NCI-H1417 treated with DMSO at 0.1 percent for 48 hours (cell line): ENCODE measurements at places on chromosomes 11 and 22.

DNA sequence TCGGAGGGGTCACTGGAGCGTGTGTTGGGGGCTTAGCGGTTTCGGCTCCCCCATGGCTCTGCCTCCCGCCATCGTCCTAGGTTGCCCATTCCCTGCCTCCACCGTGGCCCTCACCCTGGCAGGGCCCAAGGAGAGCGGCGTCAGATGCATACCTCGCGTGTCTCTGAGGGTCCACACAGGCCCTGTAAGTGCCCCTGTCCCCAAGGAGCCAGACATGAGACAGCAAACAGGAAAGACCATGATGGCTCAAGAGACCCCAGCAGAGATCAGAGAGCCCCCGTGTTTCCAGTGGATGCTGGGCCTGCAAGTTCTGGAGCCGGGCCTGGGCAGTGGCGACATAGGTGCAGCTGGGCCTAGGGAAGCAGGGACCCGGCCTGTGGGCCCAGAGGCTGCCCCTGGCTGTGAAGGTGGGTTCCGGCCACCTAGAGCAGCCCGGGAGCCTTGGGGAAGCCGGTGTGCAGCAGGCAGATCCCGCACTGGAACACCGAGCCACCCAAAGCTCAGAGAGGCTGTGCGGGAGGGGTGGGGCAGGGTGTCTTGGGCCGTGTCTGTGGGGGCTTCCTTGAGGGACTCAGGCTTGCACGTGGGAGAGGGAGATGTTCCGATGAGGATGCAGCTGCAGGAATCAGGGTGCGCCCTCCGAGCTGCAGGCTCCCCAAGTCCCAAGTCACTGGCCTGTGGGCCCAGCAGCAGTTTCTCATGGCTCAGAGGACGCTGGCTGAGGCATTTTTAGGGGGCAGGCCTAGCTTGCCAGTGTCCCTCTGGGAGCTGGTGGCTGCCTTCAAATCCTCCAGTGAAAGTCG is 126.4 kb downstream of the KCNQ1OT1 start:
- DNase-seq, result no peak

- no peak for DNase-seq
Measured at GRCh38 chr22:20919718-20920117, 2.5 kb downstream of the CRKL start.

DNA sequence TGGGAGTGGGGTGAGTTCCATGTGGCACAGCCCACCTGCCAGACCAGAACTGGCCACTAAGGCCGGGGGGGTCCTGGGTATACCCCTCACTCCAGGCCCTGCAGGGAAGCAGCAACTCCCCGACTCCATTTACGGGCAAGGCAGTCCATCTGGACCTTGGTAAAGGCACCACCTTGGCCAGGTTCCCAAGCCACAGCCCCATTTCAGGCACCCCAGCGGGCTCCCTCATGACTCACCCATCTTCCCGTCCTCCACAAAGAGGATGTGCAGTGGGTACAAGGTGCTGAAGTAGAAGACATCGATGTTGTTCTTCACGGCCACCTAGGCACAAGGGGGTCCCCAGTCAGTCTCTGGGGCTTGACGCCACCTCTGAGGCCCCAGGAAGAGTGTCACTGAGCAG is 15.7 kb upstream of the RASL10A start:
- no peak for DNase-seq

- no peak for DNase-seq
Measured at GRCh38 chr11:114447892-114448291, 8.6 kb downstream of the REXO2 start.

GRCh38 chr11:36458129-36458915 is 51.8 kb downstream of the TRAF6 start:
- no peak for DNase-seq

- no peak for DNase-seq
Measured at GRCh38 chr11:45073685-45074141, 72.7 kb upstream of the PRDM11 start.

DNA sequence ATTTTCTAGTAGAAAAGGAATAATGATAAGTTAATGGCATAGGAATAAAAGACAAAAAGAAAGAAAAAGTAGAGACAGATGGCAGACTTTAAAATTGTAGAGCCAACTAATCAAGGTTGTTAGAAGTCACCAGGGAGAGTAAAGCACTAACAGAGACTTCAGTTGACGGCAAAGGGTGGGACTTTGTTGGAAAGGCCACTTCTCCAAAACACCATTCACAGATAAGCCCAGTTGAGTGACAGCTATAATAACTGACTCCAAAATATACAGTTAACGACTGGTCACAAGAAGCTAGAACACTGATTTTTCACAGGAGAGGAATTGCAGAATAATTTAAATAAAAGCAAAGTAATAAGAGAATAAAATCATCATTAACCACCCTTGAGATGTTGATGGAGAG is 16.0 kb upstream of the SOX6 start:
- no peak for DNase-seq

GRCh38 chr22:46763051-46763705 is 728 bp downstream of the TBC1D22A start:
- DNase-seq, result no peak

DNA sequence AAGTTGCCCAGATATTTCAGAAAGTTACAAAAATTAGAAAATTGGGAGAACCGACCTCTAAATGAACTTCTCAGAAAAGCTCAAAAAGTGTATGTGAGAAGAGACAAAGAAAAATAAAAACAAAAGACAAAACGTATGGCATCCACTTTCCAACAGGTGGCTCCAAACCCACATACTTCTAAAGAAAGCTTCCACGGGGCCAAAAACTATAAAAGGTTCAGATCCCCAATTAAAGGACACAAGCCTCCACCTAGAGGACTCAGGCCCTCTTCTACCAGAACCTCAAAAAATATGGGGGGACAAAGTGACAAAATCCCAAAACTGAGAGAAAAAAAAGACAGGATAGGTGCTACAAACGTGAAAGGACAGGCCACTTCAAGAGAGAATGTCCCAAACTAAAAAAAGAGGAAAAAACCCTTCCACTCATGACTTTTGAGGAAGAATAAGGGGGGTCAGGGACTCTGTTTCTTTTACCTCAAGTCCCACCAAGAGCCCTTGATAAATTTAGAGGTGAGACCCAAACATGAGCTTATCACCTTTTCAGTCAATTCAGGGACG is 8.8 kb downstream of the SCGB2A1 start:
- DNase-seq, result no peak

DNA sequence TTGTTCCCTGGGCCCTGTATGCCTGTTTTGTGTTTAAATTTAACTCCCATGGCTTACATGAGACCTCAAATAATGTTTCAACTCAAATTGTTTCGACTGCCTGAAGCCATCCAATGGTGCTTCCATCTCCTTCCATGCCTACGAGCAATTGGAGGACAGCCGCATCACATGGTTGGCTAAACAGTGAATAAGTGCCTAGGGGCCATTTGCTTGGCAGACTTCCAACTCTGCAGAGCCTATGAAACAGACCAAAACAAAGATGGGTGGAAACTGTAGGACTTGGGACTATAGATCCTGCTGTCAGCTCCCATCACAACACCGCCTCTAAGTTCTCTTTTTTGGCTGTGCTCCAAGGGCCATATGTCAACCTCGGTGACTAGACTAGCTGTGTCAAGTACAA is 84.1 kb downstream of the PARVA start:
- no peak for DNase-seq

- no peak for DNase-seq
Measured at GRCh38 chr22:21919526-21920307, 32.9 kb downstream of the PPM1F start.

DNA sequence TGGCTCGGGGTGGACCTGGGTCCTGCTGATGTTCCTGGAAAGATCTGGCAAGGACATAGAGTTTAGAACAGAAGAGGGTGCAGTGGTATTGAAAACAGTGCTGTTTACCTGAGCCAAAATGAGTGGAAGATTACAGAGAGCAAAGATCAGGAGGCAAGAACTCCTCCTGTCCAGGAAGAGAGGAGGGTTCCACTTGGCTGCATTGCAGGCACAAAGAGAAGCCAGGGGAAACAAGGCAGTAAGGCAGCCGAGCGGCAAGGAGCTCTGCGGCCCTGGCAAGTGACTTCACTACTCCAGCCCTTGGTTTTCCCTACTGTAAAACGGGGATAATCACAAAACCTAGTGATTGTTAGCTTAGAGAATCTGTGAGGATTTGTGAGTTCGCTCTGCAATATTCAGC is 3.7 kb upstream of the PACSIN2 start:
- DNase-seq, result no peak

DNA sequence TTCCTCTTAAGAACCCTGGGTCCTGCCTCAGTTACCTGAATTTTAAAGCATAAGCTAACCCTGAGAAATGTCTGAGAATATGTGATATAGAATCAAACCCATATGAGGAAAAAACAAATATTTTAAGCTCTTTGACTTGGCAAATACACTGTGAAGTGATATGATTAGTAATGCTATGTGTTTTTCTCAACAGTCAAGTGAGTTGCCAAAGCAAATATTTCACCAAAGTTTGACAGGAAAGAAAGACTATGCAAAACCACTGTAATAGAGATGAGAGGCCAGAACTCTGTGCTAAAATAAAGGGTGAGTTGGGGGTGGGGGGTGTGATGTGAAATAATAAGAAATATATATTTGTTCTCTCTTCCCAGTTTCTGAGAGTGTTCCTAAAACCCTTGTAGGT is 613.5 kb upstream of the CCDC179 start:
- no peak for DNase-seq

DNA sequence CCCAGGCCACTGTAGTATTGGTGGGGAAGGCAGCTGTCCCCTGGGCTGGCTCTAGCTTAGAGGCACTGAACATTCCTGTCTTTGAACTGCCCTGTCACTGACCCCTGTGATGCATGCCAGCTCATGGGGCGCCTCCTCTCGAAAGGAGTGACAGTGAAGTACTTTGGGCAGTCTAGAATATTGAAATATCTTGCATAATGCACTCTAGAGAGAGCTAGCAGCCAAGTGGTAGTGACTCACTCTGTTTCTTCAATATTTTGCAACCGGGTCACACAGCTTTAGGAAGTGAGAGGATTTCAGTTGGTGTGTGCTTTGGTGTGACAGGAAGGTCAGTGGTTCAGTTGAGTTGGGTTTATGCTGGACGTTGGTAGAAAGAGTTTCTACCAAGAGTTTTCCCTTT is 35.5 kb upstream of the ST14 start:
- no peak for DNase-seq

GRCh38 chr11:113389272-113389671 is 1.7 kb downstream of the ANKK1 start:
- DNase-seq, result no peak

GRCh38 chr11:39190751-39191150 is 2268.7 kb downstream of the LRRC4C start:
- DNase-seq, result no peak

GRCh38 chr11:34234086-34234740 is 123.6 kb downstream of the ABTB2 start:
- DNase-seq, result no peak

DNA sequence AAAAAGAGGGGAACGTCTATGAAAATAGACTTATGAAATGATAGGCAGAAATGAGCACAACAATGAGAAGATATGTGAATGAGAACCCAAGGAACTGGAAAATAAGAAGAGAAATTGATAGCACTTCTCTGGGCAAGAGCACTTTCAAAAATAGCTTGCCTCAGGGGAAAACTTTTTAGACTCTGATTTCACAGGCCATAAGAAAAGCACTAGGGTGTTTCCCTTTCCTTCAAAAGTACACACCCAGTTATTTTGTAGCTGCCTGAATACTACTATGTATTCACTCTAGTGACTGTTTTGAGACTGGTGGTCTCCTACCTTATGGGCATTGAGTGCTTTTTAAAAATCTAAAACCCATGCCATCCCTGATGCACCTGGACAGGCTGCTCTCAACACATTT is 172.3 kb upstream of the SOX6 start:
- no peak for DNase-seq

- DNase-seq, result no peak
Measured at GRCh38 chr22:30002861-30003486, 77.3 kb upstream of the HORMAD2 start.

GRCh38 chr11:120394119-120394518 is 57.9 kb downstream of the ARHGEF12 start:
- DNase-seq, result no peak

- DNase-seq, result no peak
Measured at GRCh38 chr11:77215106-77215505, 86.4 kb downstream of the GDPD4 start.

DNA sequence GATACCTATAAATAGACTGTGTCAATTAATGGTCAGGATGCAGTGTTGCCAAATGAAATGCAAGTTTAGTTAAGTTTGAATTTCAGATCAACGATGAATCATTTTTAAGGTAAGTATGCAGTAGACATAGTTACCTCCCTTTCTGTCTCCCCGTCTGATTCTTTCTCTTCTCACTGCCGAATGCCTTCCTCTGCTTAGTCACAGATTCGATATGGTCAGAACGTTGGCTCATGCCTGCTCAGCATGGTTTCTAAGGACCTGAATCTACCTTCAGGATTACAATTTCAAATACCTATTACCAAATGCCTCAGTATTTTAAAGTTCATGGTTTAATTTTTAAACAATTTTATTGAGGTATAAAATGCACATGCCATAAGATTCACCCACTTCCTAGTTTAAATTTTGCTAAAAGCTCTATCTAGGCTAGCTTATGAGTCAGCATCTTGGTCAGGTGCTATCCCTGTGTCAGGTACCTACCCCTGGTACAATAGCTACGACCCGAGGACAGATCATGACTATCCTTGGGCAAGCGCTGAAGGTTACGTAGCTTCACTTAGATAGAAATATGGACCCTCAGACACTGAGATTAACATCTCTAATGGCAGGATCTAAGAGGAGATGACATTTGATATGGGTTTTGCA is 78.2 kb upstream of the SPON1 start:
- DNase-seq, result no peak

DNA sequence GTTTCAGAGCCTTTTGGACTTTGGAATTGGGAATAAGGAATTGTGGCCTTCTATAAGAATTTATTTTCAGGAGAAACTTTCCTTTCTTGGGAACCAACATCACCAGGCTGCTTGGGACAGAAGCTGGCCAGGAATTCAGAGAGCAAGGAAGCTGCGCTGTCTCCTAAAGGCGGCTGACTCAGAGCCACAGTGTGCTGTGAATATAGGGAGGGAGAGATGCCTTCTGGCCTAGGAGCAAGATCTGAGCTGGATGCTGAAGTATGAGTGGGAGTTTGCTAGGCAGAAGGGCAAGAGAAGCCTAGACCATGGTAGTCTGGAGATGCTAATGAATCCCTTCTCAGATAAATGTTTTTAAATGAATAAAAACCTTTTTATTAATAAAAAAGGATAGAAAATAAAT is 213.7 kb upstream of the TBCEL start:
- no peak for DNase-seq

GRCh38 chr22:50705851-50706351 is 32.1 kb upstream of the ACR start:
- DNase-seq, result no peak

GRCh38 chr11:19160847-19161246 is 40.9 kb downstream of the CSRP3 start:
- no peak for DNase-seq

DNA sequence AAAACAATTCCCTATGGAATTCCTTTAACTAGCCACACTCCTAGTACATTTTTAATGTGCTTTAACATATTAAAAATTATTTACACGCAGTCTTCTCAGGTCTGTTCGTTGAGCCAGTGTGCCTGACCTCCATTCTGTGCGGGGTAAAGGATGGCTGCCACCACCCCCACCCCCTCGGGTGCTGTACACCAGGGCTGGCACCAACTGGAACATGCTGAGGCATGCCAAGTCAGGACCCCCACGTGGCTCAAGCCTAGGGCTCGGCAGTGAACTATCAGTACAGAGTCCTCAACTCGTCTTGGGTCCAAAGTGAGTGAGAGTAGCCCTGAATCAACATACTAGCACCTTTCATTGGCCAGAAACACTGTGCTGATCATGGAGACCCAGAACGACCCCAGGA is 32.5 kb upstream of the PHF21B start:
- no peak for DNase-seq

GRCh38 chr11:9076046-9076445 is 15.4 kb downstream of the SCUBE2 start:
- no peak for DNase-seq
